ENCODE measurements at places on chromosomes 2 and 18.

DNA sequence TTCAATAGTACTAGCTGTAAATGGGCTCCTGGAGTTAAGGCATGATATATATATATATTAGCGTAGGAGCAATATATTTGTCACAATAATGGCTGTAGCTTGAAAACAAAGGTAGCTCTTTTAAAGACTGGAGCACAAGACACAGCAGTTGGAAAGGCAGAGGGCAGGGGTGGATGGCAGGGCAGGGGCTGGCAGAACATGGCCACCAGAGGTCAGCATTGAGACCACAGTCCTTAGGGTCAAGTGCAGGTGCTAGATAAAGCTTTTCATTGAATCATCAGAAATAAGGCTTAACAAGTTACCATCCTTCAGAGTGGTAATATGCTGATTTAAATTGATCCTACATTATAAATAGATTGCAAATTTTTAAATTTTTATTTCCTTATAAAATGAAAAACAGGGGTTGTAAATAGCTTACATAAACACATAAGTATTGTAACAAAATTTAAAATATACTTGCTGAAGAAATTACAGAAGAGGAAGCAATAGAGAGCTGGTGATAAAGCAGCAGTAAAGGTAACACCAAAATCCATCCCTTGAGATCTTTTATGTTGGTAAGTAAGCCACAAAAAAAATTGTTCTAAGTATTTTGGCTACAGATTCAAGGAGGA, 161.2 kb upstream of the PIEZO2 start:
- DNase-seq, result peak; percentile 38

DNA sequence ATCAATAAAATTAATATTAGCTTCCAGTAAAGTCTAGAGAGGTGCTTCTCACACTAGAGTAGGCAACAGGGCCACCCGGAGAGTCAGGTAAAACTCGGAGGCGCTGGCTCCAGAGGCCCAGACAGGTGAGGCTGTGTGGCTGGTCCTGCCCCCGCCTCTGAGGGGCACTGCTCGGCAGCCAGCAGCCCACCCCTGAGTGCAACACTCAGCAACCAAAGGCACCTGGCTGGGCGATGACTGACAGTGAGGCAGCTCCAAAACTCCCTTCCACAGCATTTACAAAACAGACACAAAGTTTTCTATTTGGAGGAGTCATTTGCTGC, 138.8 kb upstream of the ID2 start:
- DNase-seq, result no peak

GRCh38 chr18:24497031-24497754, 36.8 kb downstream of the HRH4 start:
- peak; percentile 55 for DNase-seq

DNA sequence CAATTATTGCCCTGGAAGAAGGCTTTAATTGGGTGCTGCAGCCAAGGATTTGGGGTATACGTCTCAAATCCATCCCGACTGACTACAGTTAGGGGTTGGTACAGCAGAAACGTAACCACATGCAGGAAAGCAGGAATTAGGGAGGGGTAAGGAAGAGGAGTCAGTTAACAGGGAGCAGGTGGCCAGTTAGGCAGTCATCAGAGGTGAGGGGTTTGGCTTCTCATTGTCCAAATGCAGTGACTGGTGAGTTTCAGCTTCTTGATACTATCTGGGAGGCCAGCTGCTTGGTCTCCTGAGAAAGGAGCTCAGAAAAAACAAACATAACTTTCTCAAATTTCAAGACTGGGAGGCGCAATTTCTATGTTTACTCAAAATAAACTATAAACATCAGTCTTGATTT, 38.8 kb upstream of the UBE2F start:
- no peak for DNase-seq

- no peak for DNase-seq
Measured at GRCh38 chr2:217897091-217897715, 105.6 kb downstream of the TNS1 start.
